ENCODE measurements at places on chromosomes 1 and 21. TPM values are rescaled to one million over a fixed set of nuclear protein-coding genes. Genes with fewer than 3 reads are reported as not detected.

GRCh38 chr1:214895011-214895600, 187.4 kb upstream of the KCNK2 start:
- no peak for DNase-seq

- no peak for DNase-seq
These were observed 455.1 kb upstream of the ZP4 start for GRCh38 chr1:238345837-238346236.

DNA sequence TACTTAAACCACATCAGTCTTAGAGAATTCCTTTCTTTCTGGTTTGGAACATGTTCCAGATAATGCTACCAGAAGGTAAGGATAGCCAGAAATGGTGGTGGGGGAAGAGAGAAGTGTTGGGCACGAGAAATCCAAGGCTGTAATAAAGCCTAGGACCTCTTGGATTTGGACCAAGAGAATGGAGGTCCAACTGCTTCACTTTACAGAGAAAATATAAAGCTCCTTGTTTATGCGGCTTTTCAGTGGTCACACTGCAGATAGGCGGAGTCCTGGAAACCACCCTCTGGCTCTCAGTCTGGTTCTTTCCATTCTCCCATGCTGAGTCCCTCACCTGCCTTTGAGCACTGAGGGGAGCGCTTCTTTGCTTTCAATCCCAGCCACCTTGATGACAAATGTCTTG, 87.8 kb downstream of the ADCY10 start:
- no peak for DNase-seq

DNA sequence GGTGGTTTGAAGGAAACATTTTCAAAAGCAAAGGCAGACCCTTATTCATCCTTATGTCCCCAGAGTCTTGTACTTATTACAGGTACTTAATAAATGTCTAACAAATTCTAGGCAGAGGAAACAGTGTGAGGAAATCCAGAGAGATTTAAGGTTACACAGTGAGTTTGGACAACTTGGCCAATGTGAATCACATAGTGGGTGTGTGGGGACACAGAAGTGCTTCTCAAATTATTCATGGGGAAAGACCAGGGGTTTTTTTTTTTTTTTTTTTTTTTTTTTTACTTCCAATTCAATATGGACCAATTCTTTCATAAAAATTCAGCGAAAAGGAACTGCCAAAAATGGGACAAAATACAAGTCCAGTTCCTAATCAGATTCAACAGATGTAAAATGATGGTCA, 15.1 kb downstream of the GNG12 start:
- no peak for DNase-seq

GRCh38 chr21:41488080-41488479, 19.9 kb downstream of the TMPRSS2 start:
- DNase-seq: no peak

- no peak for DNase-seq
These were observed 36.0 kb downstream of the FABP3 start for GRCh38 chr1:31336687-31337467.

- DNase-seq: no peak
These were observed 25.2 kb upstream of the TMEM200B start for GRCh38 chr1:29148656-29149491.

- DNase-seq: no peak
These were observed 911 bp downstream of the LMO4 start for GRCh38 chr1:87329526-87330056.

DNA sequence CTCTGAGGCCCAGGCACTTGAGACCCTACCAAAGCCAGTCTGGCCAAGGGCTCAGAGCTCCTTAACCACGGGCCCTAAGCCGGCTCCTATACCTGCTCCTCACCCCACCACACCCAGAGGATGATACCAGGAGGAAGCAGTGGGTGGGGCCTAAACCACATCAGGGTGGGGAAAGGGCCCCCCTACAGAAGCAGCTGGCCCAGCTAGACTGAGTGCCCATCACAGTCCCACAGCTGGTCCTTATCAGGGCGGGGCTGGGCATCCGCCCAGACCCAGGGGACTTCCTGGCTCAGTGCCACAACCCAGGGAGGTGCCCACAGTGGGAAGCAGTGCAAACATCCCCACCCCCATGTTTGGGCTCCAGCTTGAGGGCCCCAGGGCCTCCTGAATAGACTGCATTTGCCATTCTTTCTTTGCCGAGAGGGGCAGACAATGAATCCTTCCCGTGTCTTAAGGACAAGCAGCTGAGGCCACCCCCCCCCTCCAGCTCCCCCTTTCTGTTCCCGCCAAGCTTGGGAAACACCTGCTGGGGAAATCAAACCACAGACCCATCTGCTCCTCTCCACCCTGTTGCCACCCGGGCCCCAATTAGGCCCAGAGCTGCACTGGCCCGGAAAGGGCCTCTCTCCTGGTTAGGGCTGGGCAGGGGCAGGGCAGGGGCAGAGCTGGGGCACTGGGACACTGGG, 6.2 kb downstream of the E2F2 start:
- no peak for DNase-seq

DNA sequence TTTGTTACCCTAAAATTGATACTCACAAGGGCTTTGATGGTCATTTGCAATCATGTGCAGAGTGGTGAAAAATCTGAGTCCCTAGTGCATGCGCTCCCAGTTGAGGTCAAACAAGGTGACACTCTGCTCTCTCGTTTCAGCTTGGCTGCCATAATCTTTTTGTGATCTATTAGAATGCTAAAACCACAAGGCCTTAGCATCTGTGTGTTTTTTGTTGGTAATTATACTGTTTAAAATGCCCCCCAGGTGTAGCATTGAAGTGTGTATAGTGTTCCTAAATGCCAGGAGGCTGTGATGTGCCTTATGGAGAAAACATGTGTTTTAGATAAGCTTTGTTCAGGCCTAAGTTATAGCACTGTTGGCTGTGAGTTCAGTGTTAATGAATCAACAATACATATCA, 89.3 kb downstream of the PLD5 start:
- no peak for DNase-seq

- no peak for DNase-seq
These were observed 7.0 kb upstream of the HIVEP3 start for GRCh38 chr1:41925712-41926111.

GRCh38 chr1:84885469-84885868, 7.5 kb downstream of the LPAR3 start:
- DNase-seq: no peak

- DNase-seq: no peak
These were observed 367.1 kb downstream of the PBX1 start for GRCh38 chr1:164926107-164926506.

DNA sequence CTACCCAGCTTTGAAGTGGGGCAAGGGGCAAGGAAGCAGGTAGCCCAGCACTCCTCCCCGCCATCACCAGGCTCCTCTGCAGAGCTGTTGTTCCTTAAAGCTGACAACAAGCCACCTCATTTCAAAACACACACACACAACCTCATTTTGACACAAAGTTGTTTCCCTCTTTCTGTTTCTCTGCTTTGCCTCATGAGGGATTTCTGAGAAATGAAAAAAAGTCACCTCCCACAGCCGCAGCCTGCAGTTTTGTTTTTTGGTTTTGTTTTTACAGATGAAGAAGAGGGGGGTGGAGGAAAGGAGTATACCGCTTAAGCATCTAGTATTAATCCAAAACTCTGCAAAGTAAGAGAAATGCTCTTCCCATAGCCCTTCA, 12.1 kb downstream of the MCL1 start:
- DNase-seq: no peak

GRCh38 chr1:155961937-155962336, 16.4 kb downstream of the ARHGEF2 start:
- peak; percentile 70 for DNase-seq

GRCh38 chr1:209402697-209403096, 180.8 kb upstream of the CAMK1G start:
- no peak for DNase-seq

DNA sequence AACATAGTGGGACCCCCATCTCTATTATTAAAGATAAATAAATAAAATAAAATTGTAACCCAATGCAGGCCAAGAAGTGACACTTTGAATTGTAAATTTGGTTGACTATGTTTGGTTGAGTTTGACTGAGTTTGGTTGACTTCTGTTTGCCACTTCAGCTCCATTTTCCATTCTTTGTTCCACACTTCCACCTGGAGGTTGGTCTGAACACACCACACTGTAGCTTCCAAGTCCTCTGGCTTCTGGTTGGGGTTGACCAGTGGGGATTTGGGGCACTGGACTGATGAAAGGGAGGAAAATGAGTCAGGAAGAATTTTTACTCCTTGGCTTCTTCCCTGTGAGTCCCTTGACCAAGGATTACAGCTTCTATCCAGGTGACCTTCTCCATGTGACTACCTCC, 40.6 kb upstream of the DIPK1A start:
- no peak for DNase-seq

- DNase-seq: no peak
These were observed 42.4 kb downstream of the PEX14 start for GRCh38 chr1:10516925-10517676.

GRCh38 chr21:37873655-37874054, 42.6 kb downstream of the KCNJ6 start:
- no peak for DNase-seq

GRCh38 chr1:96367791-96368190, 353.8 kb upstream of the PTBP2 start:
- no peak for DNase-seq

- no peak for DNase-seq
These were observed 359 bp downstream of the LRRC3 start for GRCh38 chr21:44455524-44456213.

- DNase-seq: peak; percentile 24
These were observed 101.2 kb downstream of the AKT3 start for GRCh38 chr1:243748706-243749283.

GRCh38 chr1:210218047-210218446, 14.5 kb upstream of the SERTAD4 start:
- no peak for DNase-seq

- no peak for DNase-seq
These were observed 7.5 kb downstream of the FHAD1 start for GRCh38 chr1:15254559-15254958.

DNA sequence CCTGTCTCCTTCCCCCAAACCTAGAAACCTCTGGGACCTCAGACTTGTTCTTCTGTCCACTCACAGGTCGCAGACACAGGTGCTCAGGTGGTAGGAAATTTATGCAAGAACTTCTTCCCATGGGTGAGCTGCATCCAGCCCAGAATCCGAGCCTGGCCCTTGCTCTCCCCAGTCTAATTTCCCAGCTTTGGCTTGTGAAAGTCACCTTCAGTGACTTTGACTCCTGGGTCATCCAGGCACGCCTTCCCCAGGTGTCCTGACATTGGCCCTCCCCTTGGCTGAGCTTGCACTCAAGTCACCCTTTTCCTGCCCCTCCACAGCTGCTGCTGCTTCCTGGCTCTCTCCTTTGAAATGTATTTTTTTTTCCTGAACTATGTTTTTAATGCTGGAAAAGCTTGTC, 6.6 kb downstream of the IPO13 start:
- DNase-seq: no peak

- DNase-seq: no peak
These were observed 70.5 kb upstream of the NGF start for GRCh38 chr1:115408533-115408932.

DNA sequence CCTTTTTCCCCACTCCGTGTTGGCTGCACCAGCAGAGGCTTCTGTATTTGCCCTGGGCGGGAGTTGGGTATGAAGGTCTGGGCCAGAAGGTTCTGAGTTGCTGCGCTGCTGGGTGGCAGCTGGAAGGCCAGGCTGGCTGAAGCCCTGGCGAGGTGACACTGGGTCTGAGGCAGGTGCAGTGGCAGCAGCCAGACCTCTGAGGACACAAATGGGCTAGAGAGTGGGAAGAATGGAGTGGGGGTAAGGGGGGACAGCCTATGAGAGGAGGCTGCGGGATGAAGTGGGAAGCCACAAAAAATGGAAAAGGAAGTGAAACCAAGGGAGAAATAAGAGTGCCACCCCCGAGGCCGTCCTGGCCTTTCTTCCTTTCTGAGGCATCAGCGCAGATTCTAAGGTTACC, 53.2 kb downstream of the STX6 start:
- DNase-seq: no peak

DNA sequence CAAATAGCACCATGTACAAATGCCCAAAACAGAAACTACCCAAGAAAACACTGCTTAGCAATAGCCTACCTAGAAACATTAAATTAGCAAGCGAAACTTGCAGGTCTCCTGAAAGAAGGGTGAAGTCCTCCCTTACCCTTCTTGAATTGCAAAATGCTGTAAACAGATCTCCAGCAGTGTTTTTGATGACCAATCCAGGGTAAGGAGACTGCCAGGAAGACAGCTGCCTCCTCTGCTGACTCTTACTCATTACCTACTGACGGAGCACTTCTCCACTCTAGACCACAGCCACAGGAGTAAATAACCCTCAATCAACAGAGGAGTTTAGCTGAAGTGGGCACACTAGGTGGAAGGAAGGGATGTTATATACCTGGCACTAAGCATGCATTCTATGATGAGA, 32.2 kb upstream of the GADD45A start:
- no peak for DNase-seq

GRCh38 chr1:108045460-108045859, 80.5 kb upstream of the VAV3 start:
- DNase-seq: no peak

Gene UMODL1
- total RNA-seq: not detected

Gene HTR1D
- not detected for total RNA-seq

Gene CRYZL1
- 147 TPM for total RNA-seq

Gene SPAG17
- 7.7 TPM for total RNA-seq

Gene S100A13
- total RNA-seq: 163 TPM

Gene PTGER3
- total RNA-seq: 217 TPM

Gene PRUNE1
- 25.8 TPM for total RNA-seq

Gene ATXN7L2
- 5.3 TPM for total RNA-seq

Gene ESRRG
- 0.29 TPM for total RNA-seq

Gene VPS72
- 22.3 TPM for total RNA-seq

Gene PTPN22
- 0.85 TPM for total RNA-seq

Data from uterus (tissue), 4 donors.